Stimulated activated CD4-positive, alpha-beta T cell treated with anti-CD3 and anti-CD28 coated beads, Interleukin-4, amount 100 ng/mL, for 24 hours (primary cell): ENCODE measurements at places on chromosomes 3 and 15.

DNA sequence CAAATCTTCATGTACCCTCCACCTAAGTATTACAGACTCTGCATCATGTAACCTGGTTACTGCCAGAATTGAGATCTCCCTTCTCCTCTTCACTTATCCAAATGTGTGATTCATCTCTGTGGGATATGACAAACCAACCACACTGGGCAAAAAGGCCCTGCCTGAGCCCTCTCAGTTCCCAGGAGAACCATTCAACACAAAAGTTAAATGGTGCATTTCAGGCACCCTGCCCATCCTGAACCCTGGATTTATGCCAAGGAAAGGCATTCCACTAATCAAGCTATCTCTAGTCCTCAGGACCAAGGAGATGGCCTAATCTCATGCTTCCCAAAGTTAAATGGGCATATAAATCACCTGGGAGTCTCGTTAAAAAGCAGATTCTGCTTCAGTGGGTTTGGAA, 108.5 kb downstream of the TNIK start:
- peak; percentile 11 for DNase-seq

DNA sequence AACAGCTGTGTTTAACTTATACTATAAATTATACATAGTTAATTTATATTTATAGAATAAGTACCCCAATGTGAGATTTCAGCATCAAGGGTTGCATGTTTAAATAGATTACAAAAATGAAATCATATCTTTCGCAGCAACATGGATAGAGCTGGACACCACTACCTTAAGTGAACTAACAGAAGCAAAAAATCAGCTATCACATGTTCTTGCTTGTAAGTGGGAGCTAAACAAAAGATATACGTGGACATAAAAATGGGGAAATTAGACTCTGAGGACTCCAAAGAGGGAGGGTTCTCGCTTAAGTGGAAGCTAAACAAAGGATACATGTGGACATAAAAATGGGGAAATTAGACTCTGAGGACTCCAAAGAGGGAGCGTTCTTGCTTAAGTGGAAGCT, 626.5 kb upstream of the DPPA4 start:
- no peak for DNase-seq

GRCh38 chr3:161744366-161744765, 247.8 kb downstream of the OTOL1 start:
- no peak for DNase-seq

GRCh38 chr3:128863560-128863959, 15.9 kb upstream of the ACAD9 start:
- DNase-seq = no peak

GRCh38 chr3:11304175-11304574, 32.0 kb downstream of the ATG7 start:
- no peak for DNase-seq
